ENCODE measurements at places on chromosomes 16 and 17. TPM values are rescaled to one million over a fixed set of nuclear protein-coding genes. Genes with fewer than 3 reads are reported as not detected.

The CTDNEP1 gene
- 22.4 TPM for total RNA-seq

The AATK gene
- total RNA-seq = 1.5 TPM

The LITAFD gene
- not detected for total RNA-seq

The TEKT1 gene
- not detected for total RNA-seq

The CEP295NL gene
- total RNA-seq = 0.65 TPM

The MEOX1 gene
- not detected for total RNA-seq

The HBA2 gene
- not detected for total RNA-seq

The ATP2A1 gene
- under 0.01 TPM for total RNA-seq

The HSD11B2 gene
- not detected for total RNA-seq

The TPSG1 gene
- total RNA-seq = not detected

The ARHGAP44 gene
- total RNA-seq = 0.22 TPM

The IRX3 gene
- total RNA-seq = 0.44 TPM

The VPS9D1 gene
- total RNA-seq = 4.4 TPM
